A549 treated with AZD2906 at 1 μM for 4 hours (cell line): ENCODE measurements at places on chromosomes 6 and 20. TPM values are rescaled to one million over a fixed set of nuclear protein-coding genes. Genes with fewer than 3 reads are reported as not detected.

CALHM5 gene
- total RNA-seq: 0.03 to 0.09 TPM (median 0.05 TPM) in 5 replicates

COMMD7 gene
- 53.4 to 60.6 TPM (median 57.8 TPM) in 5 replicates for total RNA-seq

UBD gene
- 0.41 to 1.00 TPM (median 0.54 TPM) in 5 replicates for total RNA-seq

INSM1 gene
- total RNA-seq: not detected in 5 replicates

SPTLC3 gene
- total RNA-seq: 0.01 to 0.08 TPM (median 0.02 TPM) in 5 replicates

PPP1R3G gene
- total RNA-seq: 1.9 to 2.6 TPM (median 2.2 TPM) in 5 replicates

IL17F gene
- total RNA-seq: not detected in 5 replicates

HDGFL1 gene
- total RNA-seq: not detected in 5 replicates

TJAP1 gene
- 15.3 to 19.5 TPM (median 17.9 TPM) in 5 replicates for total RNA-seq

RIPK1 gene
- total RNA-seq: 11.6 to 12.7 TPM (median 11.9 TPM) in 5 replicates

TPMT gene
- total RNA-seq: 5.1 to 6.6 TPM (median 5.4 TPM) in 5 replicates

CLPSL2 gene
- 0.53 to 2.0 TPM (median 1.00 TPM) in 5 replicates for total RNA-seq

SSTR4 gene
- total RNA-seq: 0.43 to 0.96 TPM (median 0.79 TPM) in 5 replicates

PIGU gene
- total RNA-seq: 24.7 to 28.4 TPM (median 27.8 TPM) in 5 replicates

ZBTB46 gene
- 0.73 to 0.85 TPM (median 0.76 TPM) in 5 replicates for total RNA-seq

GNMT gene
- total RNA-seq: 0.06 to 0.16 TPM (median 0.10 TPM) in 4 of 5 replicates, not detected in the other

TMC2 gene
- not detected in 5 replicates for total RNA-seq
